Ureter (tissue), 1 donor: ENCODE measurements at places on chromosomes 1 and 21. TPM values are rescaled to one million over a fixed set of nuclear protein-coding genes. Genes with fewer than 3 reads are reported as not detected.

GRCh38 chr1:164591858-164592257 is 32.9 kb downstream of the PBX1 start:
- DNase-seq: no peak

Gene CLCA4
- 0.86 TPM for total RNA-seq

DNA sequence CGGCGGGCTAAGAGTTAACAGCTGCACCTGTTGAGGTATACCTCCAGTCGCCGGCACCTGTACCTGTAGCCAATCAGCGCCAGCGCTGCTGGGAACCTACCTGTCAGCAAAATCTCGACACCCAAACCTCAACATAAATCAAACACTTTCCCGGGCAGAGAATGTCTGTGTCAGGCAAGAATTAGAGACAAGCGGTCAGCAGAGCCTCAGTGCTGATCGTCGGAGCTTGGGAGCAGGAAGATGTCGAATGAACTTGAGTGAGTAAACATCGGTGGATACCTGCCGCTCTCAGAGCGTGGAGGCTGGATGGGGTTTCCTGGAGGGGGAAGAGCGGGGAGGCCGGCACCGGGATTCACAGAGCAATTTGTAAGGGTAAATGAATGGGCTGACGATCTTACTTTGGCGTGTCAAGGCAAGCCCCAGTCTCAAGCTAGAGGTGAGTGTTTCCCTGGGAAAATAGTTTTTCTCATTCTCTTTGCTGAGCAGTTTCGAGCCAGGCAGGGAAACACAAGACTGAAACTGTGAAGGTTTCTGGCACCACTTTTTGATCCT is at the start of gene GRHL3:
Gene GRHL3 (plus strand): TSS at position 46 of the 552 bp plus-strand sequence. CDS start 195 bp downstream, at position 241.
- peak; percentile 70 for DNase-seq

Gene ZBED6
- 34.3 TPM for total RNA-seq

DNA sequence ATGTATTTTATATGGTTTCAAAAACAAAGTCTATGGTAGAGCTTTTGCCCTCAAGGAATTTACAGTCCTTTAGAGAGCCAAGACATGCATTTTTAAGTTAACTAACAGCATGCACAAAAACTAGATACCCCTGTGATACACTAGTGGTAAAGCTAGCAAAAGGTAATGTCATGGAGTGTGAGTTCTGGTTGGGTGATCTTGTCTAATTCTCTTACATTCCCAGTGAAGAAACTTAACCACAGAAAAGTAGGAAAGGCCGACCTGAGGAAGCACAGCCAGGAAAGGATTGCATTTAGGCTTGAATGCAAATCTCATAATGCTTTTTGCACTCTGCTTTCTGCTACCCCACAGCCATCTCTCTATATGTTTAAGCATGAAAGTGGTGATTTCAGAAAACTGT is 202.2 kb downstream of the ROR1 start:
- DNase-seq: no peak

Gene FCRL1
- total RNA-seq: 0.21 TPM

- no peak for DNase-seq
These were observed 217.9 kb downstream of the RHOU start for GRCh38 chr1:228953207-228953606.

- no peak for DNase-seq
These were observed 2.5 kb upstream of the STUM start for GRCh38 chr1:226545836-226546596.

Gene LCE1E
- total RNA-seq: not detected

- DNase-seq: no peak
These were observed 18.4 kb downstream of the CCT8 start for GRCh38 chr21:29055080-29055479.

Gene PCP4
- total RNA-seq: 49.3 TPM

- DNase-seq: no peak
These were observed 1.0 kb upstream of the KRTAP13-3 start for GRCh38 chr21:30426731-30427130.

GRCh38 chr1:65243491-65243890 is 65.9 kb upstream of the DNAJC6 start:
- DNase-seq: no peak

DNA sequence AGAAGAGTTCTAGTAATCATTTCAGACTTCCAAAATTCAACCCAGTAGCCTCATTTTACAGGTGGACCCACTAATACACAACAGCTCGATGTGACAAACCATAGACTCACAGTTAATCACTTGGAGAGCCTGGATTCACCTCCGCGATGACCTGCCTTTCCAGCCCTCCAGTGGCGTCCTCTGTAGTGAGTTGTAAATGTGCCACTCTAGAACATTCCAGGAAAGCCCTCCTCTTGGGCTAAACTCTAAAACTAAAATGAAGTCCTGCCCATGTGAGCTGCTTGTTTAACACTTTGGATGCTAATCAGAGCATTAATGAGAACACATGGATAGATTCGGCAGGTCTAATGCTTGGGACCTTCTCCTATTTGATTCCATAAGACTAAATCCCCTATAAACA is 140.7 kb downstream of the DHRS3 start:
- DNase-seq: no peak

DNA sequence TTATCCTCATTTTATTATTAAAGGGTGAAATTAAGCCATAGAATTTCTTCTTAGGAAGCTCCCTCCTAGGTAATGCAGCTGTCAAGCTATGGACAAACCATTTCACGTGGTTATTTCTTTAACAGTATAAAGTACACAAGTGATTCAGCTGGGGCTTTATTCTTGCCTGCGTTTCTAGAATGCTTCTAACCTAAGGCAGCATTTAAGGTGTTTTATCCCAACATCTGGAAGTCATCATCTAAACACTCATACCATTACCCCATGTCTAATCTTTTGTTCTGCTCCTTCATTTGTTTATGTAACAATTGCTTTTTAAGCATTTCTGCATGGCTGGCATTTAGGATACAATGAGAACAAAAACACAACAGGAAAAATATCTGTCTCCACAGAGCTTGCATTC is 829.2 kb upstream of the ADAMTS5 start:
- DNase-seq: no peak

Gene RGSL1
- not detected for total RNA-seq

- peak; percentile 63 for DNase-seq
These were observed 36.2 kb upstream of the BTG2 start for GRCh38 chr1:203268901-203269653.

- DNase-seq: no peak
These were observed 272.6 kb upstream of the FMN2 start for GRCh38 chr1:239819096-239819495.

DNA sequence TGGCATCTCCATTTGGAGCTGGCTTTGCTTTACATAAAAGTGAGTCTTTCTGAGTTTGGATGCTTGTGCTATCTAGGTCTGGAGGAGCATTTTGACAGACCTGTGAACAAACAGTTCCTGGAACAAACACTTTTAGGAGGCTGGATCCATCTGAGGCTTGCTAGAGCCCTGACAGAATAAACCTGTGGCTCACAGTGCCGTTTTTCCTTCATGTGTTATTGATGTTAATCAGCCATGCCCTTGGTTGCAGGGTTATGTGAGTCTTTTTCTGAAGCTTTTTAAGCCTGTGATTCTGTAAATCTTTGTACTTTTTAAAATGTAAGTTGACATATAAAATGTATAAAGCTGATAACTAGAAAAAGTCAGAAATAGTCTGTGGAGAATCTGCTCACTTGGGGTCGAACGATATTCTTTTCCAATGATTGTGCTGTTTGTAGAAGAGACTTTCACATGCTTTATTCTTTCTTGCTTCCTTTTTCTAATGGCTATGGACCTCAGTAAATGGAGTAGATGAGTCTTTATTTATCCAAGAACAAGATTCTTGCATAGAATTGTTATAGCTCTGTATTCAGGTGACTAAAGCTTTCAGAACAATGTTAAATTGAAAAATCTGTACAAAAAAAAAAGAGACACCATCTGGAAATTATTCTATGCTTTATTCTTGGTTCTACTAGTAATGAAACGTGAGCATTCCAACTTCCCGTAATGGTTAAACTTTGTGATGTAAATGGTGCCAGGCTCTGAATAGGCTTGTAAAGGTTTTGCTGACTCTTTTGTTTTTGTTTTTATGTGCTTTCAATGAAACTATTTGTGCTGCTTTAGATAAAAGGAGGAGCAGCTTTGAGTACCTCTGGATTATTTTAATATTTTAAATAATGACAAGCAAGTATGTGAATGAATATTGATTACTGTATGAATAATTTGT is 53.7 kb downstream of the CACHD1 start:
- DNase-seq: no peak

GRCh38 chr1:202159534-202160371 is 649 bp downstream of the PTPN7 start:
- DNase-seq: no peak

Gene AMY2A
- total RNA-seq: not detected

DNA sequence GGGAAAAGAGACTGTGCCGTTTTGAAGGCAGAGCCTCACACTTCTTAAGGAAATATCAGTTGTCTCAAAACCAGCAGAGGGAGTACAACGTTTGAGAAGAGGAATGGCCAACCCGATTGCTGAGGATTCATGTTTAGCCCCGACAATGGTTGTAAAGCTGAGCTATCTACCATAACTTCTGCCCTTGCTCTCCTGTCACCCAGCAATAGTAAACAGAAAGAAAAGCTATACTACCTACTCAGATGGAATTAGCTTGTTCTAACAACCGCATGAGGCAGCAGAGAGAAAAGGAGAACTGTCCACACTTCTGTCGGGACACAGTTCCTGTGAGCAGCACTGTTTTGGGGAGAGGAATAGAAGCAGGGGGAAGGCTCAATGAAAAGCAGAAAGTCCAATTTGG is 91.2 kb downstream of the SLC45A1 start:
- no peak for DNase-seq

- no peak for DNase-seq
These were observed 53.9 kb downstream of the SELENOF start for GRCh38 chr1:86860020-86860419.

Gene BCL2L15
- total RNA-seq: 8.0 TPM

Gene CTNNBIP1
- 28.4 TPM for total RNA-seq

Gene ELF3
- 1,345 TPM for total RNA-seq

Gene NTMT2
- not detected for total RNA-seq

Gene GPR37L1
- total RNA-seq: 0.10 TPM

GRCh38 chr1:20558191-20558590 is 5.8 kb downstream of the FAM43B start:
- no peak for DNase-seq

GRCh38 chr1:210944252-210944651 is 189.7 kb downstream of the KCNH1 start:
- no peak for DNase-seq

Gene TMEM81
- total RNA-seq: 1.5 TPM

Gene ACTL8
- not detected for total RNA-seq

DNA sequence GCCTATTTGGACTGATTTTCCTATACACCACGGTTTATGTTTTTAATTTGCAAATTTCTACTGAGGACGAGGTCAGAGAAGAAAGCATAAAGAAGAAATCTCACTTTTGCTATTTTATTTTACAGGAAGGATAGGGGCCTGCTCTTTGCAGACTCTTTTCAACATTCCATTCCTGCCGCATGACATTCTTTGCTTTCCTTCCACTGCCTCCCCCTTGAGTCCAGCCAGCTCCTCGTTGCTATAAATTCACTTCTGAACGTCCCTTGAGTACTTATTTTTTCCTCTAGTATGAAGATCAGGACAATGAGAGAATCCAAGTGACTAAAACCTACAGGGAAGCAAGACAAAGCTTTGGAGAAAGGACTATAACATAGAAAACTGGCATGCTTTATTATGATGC is 53.4 kb upstream of the PTGFR start:
- no peak for DNase-seq

Gene KCNT2
- total RNA-seq: 9.5 TPM

DNA sequence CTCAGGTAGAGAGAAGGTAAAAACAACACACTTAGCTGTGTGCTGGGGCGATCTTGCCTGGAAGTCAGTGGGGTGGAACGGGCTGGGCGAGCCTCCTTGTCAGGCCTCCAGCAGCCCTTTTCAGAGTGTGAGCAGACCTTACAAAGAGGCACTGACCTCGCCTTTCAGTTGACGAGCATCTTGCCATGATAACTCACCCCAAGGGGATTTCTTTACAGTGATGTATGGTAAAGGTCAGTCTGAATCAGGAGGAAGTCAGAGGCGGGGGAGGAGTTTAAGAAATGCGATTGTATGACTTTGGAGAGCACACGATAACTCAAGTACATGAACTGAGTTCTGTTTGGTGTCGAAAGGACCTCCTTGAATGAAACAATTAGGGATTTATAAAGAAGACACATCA is 326.5 kb upstream of the PROX1 start:
- DNase-seq: no peak

DNA sequence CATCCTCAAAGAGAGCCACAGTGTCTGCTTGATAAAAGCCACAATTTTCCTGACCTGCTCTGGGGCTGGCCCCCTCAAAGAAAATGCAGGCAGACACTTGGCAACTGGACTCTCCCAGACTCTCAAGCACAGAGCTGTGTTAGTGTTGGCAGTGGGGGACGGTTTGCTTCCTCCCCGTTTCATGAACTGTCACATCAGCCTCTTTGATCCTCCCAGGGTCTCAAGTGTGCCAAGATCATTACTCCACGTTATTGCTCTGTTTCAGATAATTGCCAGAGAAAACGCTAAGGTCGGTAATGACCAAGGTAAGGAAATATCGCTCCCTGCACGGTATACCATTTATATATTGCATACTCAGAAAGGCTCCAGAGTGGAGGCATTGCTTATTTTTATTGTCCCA is 138.8 kb downstream of the NTMT2 start:
- DNase-seq: no peak

- DNase-seq: no peak
These were observed 68.3 kb upstream of the KIF26B start for GRCh38 chr1:245086389-245086969.

Gene S100A14
- 51.3 TPM for total RNA-seq

- DNase-seq: no peak
These were observed 84.0 kb downstream of the RAVER2 start for GRCh38 chr1:64828829-64829228.

Gene CD164L2
- total RNA-seq: not detected

DNA sequence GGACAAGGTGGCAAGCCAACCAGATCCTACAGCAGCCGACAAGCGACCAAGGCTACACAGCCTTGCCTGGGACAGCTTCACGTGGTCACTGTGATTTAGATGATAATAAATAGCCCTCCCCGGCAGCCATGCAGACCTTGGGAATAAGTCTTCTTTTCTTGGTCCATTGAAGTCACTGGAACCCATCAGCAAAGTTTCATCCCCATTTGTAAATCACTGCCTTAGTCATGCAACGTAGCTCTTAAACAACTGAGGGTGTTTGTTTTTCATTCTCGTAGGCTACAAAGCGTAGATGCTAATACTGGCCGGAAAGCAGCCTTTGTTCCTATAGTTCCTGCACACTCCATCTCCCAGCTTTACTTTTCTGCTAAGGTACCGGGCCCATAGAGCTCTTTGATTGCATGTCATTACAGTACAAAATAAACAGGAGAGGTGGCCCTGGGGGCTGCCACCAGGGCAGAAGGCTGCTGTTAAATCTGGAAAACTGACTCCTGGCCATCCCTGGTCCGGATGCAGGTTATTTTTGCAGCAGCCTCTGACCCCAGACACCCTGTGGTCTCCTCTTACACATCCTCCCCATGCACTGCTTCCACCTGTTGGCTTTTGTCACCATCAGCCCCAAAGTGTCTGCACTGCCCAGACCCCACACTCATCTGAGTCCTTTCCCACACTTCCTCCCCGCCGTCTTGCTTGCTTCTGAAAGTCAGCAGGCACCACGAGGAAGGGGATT is 105.5 kb downstream of the TOMM20 start:
- DNase-seq: no peak

GRCh38 chr1:113207019-113207418 is 134.0 kb downstream of the LRIG2 start:
- DNase-seq: no peak

Gene NKAIN1
- total RNA-seq: not detected
